SK-N-SH treated with all-trans-retinoic acid at 6 μM for 48 hours (cell line): ENCODE measurements at places on chromosomes 1 and 21.
A peak's percentile ranks its signal among the peaks of the same experiment; 100 is the strongest.

- no peak for ATAC-seq
Measured at GRCh38 chr1:246805135-246805716, 81.0 kb downstream of the SCCPDH start.

DNA sequence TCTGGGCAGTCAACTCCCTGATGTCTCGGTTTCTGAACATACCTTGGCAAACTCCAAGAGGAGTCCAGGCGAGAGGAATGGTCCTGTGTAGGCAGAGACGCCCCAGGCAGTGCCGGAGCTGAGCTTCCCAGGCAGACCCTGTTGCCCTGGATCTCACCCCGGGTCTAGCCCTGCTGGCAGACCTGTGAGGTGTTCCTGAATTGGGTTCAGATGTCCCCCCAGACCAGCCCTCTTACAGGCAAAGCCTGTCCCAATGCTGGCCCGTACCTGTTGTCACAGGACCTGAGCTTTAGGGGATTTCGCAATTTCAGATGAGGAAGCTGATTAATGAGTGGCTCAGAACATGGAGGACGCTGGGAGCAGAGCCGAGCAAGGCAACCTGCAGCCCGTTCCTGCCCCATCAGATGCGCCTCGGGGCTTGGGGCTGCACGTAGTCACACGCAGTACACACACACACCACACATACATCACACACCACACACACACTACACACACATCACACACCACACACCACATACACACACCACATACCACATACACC is 38.5 kb upstream of the PDE9A start:
- ATAC-seq, result no peak

GRCh38 chr21:25094695-25095094 is 512.6 kb downstream of the MRPL39 start:
- no peak for ATAC-seq

DNA sequence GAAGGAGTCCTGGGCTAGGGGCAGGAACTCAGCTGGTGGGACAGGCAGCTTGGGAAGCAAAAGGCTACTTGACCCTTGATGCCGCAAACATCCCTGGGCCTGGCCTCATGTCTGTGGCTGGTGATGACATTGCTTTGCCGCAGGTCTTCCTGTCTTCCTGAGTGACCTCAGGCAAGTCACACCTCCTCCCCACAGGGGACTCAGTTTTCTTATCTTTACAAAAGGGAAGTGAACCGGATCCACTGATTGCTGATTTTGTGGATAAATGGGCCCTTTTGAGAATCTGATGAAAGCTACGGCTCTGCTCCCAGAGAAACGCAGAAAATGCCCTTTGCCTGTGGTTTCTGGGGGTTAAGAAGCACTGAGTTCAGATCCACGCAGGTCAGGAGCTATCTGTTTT is 20.7 kb downstream of the PLOD1 start:
- no peak for ATAC-seq

- no peak for ATAC-seq
Measured at GRCh38 chr1:106705971-106706370, 350.5 kb upstream of the PRMT6 start.

DNA sequence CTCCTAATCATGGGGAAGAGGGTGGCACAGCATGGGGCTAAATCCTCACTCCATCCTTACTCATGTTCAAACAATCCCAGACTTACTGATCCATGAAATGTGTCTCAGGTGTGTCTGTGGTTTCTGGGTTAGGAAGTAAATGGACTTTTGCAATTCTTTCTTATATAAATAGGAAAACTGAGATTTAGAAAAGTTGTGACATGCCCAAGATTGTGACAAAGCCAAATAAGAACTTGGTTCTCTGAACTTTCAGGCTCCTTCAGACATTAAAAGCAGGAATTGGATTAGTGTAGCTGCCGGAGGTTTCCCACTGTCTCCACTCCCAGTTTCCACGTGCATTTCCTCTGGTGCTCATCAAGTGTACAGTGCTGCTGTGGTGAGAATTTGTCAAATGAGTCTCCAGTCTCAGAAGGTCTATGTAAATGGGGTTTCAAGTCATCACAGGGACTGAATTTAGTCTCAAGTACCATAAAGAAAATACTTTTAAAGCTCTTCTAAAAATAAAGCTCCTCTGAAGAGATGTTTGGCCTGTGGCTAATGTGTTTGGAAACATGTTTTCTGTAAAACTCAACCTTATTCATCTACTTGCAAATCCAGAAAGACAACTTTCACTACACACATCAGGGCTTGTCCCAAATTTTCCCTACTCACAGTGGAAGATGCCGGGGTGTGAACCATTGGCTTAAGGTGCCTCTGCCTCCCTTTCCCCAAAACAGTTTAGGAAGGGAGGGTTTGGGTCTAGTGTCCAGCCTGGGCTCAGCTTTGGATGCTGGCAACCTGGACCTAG is 115.2 kb downstream of the NGF start:
- no peak for ATAC-seq

DNA sequence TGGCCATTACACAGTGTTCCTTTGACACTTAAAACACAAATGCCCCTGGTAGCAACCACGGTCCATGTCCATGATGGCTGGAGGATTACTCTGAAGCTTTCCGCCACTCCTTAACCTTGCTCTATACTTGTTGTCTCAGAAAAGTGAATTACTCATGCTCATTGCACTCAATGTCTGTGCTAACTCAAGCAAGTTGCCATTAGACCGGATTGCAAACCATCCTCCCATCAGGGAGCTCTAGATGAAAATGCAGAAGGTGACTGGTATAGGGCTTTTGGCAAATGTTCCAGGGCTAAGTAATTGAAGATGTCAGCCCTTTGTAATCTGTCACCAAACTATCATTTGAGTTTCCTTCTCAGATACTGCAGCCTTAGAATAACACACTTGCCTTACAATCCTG is 1288.3 kb upstream of the B3GALT2 start:
- ATAC-seq, result peak; percentile 78

- peak; percentile 97 for ATAC-seq
Measured at GRCh38 chr1:231315887-231316286, 21.8 kb downstream of the EXOC8 start.
